Right cardiac atrium (tissue), 5 donors: ENCODE measurements at places on chromosomes 7 and 10.

DNA sequence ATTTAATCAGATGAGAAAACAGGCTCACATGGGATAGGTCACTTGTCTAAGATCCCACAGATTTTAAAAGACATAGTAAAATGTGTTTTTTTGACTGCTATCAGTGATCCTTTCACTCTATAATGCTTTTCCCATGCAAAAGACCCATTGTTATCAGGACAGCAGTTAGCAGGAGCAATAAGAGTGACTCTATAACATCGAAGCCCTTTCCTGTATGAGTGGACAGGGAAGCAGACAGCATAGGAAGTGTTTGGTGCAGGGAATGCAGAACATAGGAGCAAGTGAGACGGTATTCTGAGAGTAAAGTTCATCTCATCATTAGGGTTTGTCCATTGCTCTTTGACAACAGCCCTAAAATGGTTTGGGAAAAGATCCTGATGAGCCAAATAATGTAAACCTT lies 68.5 kb downstream of the SLC25A13 start:
- no peak for DNase-seq

DNA sequence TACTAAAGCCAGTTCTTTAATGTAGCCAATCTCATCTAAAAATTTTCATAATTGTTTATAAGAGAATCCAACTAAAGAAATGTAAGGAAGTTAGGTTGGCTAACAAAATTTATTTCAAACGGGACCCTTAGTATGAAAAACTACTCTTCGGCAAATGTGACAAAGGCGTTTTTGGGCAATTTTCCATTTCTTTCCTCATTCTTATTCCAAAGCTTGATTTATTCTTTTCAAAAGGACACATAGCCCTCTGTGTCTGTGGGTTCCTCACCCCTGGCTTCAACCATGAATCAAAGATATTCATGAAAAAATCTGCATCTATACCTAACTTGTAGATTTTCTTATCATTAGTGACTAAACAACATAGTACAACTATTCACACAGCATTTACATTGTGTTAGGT lies 195.9 kb downstream of the ZMYND11 start:
- no peak for DNase-seq

DNA sequence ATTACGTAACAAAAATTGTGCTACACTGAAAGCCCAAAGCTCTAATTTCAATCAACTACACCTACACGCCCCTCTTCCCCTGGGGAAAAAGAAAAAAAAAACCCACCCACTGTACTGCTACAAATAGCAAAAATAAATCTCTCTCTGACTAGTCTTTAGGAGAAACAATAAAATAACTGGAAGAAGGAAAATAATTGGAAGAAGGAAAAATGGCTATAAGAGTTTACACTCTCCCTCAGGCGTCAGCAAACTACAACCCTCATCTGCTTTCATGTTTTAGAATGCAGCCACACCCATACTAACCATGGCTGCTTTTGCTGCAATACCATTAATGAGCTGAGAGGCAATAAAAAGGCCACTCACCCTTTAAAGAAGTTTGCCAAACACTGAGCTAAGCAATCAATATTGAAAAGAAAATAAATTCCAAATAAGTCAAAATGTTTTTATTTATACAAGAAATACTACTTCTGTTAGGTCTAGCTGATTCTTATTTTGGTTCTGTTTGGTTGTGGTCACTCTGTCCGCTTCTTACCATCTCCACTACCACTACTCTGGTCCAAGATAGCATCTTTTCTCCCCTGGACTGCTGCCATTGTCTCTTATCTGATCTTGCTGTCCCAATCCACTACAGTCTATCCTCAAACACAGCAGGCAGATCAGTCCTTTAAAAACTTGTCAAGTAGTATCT lies 3.8 kb downstream of the MINDY3 start:
- no peak for DNase-seq

DNA sequence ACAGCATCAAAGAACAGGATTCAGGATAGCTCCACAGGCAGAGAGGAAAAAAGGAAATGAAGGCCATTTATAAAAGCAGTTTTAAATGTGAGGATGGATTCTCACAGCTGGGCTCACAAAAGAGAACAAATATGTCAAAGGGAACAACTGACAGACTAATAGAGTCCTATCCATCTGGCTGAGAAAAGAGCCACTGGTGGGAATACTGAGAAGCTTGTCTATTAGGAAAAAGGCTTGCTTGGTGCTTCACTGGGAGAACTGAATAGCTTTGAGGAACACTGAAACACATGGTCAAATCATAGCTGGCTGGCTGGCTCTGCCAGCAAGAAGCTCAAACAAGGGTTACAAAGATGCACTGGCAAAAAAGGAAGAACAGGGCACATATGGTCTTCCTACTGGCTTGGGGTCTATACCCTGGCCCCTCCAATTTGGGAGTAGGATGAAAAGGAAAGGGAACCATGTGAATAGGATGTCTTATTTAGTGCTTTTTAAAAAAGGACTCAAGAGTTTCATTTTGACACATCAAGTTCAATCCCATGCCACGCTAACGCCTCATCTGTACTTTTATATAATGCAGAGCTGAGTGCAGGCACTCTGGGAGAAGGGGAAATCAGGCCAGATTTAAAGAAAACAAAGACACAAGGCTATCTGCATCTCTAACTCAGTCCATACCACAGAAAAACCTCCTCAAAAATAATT lies 44.8 kb upstream of the KCNIP2 start:
- DNase-seq, result no peak

DNA sequence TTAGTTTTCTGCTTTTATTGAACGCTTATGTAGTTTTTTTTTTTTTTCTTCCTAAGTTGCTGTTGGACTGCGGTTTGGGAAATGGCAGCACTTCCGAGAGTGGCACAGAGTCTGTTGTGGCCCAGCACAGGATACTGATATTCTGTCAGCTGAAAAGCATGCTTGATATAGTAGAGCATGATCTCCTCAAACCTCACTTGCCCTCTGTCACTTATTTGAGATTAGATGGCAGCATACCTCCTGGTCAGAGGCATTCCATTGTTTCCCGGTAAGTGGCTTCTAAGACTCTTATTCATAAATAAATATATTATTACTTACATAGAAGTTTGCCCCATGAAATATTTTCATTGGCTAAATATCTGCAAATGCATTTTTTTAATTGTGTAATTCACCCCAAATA lies 101.1 kb downstream of the BTAF1 start:
- no peak for DNase-seq

DNA sequence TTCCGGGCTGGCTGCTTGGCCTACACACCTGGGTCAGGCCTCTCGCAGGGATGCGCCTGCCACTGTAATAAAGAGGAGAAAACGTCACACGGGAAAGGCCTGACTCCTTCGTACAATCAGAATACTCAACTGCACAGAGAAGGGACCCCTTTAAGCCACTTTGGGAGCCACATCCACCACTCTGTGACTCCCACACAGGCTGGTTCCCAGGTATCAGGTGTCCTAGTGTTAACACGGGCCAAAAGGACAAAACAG lies 5.8 kb upstream of the ZNF736 start:
- peak; percentile 46 for DNase-seq

DNA sequence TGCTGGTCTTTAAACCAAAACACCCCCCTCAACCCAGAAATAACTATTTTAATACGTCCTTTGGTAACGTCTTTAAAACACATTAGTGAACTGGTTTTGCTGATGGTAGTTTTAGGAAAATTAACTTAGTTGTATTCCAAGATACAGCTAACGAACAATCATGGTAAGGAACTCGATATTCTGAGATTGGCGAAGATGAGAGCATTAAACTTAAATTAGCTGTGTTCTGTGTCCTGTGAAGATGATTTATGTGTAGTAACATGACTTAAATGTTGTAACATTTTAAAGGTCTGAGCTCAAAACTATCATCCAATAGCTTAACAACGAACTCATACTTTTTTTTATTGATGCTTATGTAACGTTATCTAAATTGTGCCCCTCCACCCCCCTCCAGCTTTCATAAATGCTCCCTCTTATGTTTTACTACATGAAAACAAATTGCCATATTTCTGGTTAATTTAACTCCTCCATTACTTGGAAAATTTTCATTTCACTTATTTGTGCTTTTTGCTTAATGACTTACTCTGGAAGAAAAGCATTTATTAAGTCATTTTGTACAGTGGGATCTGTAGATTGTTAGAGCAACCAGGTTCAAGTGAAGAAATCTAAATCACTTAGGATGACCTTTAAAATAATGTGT lies 1.7 kb downstream of the SDK1 start:
- no peak for DNase-seq

- DNase-seq, result no peak
Observed at GRCh38 chr10:4108693-4109092, 323.7 kb upstream of the KLF6 start.

- no peak for DNase-seq
Observed at GRCh38 chr7:4939971-4940728, 18.8 kb downstream of the MMD2 start.

DNA sequence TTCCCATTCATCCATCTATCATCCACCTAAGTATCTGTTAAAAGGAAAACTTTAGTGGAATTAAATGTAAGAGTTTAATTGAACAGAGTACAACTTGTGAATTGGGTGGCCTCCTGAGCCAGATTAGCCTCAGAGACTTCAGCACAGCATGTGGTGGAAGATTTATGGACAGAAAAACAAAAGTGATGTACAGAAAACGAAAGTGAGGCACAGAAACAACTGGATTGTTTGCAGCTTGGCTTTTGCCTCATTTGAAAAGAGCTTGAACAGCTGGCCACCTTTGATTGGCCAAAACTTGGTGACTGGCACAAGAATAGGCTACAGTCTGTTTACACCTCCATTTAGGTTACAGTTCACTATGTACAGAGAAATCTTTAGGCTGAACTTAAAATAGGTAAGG lies 1463.4 kb upstream of the CELF2 start:
- no peak for DNase-seq

DNA sequence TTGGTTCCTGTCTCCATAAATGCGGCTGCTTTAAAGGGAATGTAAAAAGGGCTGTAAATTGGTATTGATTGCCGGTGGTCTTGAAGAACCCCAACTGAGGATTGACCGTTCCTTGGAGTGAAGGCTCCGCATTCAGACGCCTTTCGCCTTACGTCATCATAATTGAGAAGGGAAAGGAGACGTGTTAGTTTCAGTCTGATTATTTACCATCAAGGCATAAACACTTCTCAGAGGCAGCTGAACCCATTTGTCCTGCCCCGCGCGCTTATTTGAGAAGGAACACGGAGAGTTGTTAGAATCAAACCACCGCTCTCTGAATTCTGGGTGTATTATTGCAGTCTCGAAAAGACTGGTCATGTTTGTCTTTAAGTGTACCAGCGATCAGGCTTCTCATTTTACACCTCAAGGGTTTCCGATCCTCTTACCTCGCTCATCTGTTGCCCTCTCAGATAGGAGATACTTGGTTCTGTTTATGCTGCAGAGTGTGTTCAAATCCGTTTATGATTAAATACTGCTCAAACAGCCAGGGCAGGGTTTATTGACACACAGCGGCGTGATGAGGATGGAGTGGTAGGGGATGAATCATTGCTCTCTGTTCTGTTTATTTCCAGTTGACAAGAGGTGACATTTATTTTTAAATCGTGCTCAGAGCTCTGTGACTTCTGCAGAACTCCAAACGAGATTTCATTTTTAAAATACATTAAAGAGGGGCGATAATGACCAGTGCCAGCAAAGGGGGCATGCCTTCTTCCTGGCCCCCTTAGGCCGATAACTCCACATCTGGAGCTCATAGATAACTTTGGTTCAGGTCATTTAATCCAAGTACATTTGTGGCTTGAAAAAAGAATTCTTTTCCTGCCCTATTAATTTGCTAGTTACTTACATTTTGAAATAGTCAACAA lies 30.4 kb downstream of the FOXK1 start:
- peak; percentile 14 for DNase-seq

- DNase-seq, result no peak
Observed at GRCh38 chr7:133070562-133070961, 11.3 kb downstream of the CHCHD3 start.

DNA sequence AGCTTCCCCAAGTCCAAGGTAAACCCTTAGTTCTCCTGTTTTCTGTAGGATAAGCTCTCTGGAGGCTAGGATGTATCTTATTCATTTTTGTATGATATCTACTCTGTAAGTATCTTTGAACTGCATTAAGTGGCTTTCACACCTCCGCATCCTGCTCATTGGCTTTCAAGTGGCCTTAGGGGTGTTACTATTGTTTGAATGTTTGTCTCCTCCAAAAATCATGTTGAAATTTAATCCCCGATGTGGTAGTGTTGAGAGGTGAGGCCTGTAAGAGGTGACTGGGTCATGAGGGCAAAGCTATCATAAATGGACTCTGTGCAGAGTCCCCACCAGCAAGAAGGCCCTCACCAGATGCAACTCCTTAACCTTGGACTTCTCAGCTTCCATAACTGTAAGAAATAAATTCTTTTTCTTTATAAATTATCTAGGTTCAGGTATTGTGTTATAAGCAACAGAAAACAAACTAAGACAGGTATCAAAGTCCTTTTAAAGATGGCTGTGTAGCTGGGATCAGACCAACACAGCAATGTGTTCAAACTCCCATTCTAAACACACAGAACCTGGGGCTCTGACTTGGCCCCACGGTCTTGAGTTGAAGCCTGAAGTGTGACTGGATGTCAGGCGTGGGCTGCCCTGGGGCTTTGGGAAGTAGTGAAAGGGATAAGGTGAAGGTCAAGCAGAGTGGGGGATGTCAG lies 25.9 kb downstream of the TBXAS1 start:
- DNase-seq, result no peak

GRCh38 chr7:120615703-120616102 lies 242.2 kb downstream of the TSPAN12 start:
- no peak for DNase-seq

GRCh38 chr7:11458736-11459483 lies 373.1 kb downstream of the THSD7A start:
- no peak for DNase-seq

GRCh38 chr10:100766693-100767421 lies 21.5 kb downstream of the PAX2 start:
- no peak for DNase-seq

- no peak for DNase-seq
Observed at GRCh38 chr10:121796342-121796741, 131.5 kb downstream of the ATE1 start.

- DNase-seq, result no peak
Observed at GRCh38 chr10:124739986-124740368, 4.2 kb downstream of the FAM53B start.

DNA sequence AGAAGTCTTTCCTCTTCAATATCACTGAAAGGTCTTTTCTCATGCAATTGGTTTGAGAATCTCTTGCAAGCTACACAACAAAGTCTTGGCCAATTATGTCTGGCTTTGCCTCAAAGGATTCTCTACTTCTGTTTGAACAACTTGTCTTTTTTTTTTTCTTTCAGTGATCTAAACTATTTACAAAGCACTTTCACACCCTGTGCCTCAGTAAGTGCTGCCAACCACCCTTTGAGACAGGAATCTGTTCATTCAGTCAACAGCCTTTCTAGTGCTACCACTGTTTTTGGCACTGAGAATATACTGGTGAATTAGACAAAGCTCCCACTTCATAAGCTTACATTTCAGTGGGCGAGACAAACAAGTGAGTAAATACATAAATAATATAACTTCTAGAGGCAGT lies 26.9 kb upstream of the SDK1 start:
- no peak for DNase-seq

- peak; percentile 59 for DNase-seq
Observed at GRCh38 chr7:128031901-128032604, 816 bp upstream of the LRRC4 start.
